ENCODE measurements at places on chromosomes 6 and 20. TPM values are rescaled to one million over a fixed set of nuclear protein-coding genes. Genes with fewer than 3 reads are reported as not detected.

SRMS gene
- total RNA-seq, result not detected

ZNF391 gene
- 1.3 TPM for total RNA-seq

BPIFA1 gene
- total RNA-seq, result not detected

TMEM217 gene
- total RNA-seq, result 0.34 TPM

RNF182 gene
- total RNA-seq, result 1.3 TPM

E2F1 gene
- 1.8 TPM for total RNA-seq

FNDC1 gene
- 6.3 TPM for total RNA-seq

THBS2 gene
- 43.5 TPM for total RNA-seq

XKR7 gene
- not detected for total RNA-seq

PLA2G7 gene
- 2.8 TPM for total RNA-seq

UBD gene
- total RNA-seq, result 11.5 TPM

C6orf58 gene
- not detected for total RNA-seq

OVOL2 gene
- total RNA-seq, result not detected
